ENCODE measurements at places on chromosomes 6 and 20. TPM values are rescaled to one million over a fixed set of nuclear protein-coding genes. Genes with fewer than 3 reads are reported as not detected.

DNA sequence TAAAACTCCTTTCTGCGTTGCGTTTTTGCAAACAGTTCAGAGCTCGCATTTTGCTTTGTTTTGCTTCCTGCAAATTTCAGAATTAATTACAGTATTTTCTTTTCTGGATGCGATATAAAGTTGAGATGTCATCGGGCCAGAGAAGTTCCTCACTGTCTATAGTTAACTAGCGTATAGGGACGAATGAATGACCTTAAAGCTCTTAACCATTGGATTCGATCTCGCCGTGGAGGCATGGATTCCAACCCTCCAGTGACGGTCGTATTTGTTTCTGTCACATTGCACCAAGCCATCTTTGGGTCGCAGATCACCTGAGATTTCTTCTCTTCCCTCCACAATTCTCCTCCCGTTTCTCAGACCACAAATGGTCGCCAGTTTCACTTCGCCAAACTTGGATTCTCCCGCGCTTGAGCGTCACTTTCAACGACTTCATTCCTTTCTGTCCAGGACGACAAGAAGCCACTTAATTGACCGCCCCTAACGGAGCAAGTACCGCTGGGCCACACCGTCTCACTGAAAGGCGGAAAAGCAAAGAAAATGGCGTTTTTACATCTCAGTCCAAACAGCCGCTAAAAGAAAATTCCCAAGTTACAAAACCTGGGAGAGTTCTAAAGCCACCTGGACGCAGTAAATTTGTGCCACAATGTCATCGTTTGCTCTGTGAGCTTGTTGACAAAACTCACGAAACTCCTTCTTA lies 85.3 kb upstream of the ZNF184 start:
- DNase-seq: no peak

DNA sequence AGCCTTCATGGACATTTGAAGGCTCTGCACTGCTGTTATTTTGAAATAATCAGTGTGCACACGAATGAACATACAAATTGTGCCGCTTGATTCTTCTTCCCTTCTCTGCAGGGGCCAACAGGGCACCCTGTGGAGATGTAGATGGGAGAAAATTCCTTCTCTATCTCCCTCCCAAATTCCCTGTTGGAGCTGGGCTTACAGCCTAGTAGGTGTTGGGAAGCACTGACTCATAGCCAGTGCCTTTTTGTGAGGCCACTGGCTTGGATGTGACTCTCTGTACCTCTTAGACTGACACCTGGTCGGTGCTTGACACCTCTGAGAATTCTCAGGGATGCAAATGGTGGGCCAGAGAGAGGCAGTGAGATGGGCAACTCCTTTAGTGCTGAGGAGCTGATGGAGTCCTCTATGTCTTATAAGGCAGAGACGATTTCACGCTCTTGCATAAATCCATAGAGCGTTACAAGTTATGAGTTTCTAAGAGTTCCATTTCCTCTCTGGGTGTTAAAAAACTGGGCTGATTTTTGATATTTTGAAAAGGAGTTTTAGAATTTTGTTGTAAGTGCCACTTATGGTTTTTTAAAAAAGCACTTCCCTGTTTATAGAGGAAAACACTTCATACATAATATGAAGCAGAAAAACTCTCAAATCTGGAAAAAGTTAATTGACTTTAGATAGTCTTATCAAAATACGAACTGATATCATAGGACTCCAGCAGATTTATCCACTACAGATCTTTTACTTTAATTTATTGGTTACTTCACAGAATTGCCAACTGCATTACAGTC lies 89.8 kb upstream of the MAP3K7 start:
- DNase-seq: no peak

- no peak for DNase-seq
Observed at GRCh38 chr6:39593646-39594045, 131.6 kb downstream of the KIF6 start.

GRCh38 chr6:87945966-87946365 lies 101.7 kb upstream of the SPACA1 start:
- no peak for DNase-seq

GRCh38 chr6:122400121-122400450 lies 634 bp downstream of the HSF2 start:
- DNase-seq: peak; percentile 46

- no peak for DNase-seq
Observed at GRCh38 chr6:61586934-61587537, 699.0 kb downstream of the KHDRBS2 start.

DNA sequence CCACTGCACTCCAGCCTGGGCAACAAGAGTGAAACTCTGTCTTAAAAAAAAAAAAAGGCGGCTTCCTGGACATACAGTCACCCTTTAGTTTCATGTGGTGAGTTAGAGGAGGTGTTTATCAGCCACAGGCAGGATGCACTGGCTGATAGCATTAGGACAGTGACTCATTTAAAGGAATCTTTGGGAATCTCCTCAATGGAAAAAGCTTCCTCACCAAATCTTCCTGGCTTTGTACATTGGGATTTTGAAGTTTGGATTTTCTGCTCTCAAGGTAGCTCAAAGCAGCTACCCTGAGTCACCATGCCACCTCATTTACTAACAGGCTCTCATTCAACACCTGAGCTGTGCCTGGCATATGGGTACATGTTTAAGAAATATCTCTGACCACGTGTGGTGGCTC lies 20.2 kb downstream of the PRPH2 start:
- DNase-seq: no peak

GRCh38 chr6:131510094-131510493 lies 62.9 kb upstream of the ARG1 start:
- no peak for DNase-seq

- DNase-seq: no peak
Observed at GRCh38 chr6:160101277-160102205, 20.1 kb upstream of the SLC22A1 start.

DNA sequence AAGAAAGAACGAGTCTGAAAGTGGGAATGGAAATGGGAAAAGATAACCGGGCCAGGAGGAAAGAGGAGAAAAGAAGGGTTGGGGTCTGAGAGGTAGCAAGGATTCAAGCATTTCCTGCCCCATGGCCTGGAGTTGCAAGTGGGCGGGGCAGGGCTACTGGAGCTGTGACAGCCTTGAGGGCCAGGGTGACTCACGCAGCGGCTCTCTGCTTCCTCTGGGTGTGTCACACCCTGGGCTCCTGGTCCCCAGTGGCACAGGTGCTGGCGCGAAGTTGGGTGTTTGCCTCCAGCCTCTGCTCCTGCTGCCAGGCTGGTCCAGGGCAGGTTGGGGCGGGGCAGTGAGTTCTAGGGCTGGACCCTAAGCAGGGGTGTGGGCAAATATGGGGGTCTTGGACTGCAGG lies 3.3 kb upstream of the ULBP3 start:
- peak; percentile 42 for DNase-seq

DNA sequence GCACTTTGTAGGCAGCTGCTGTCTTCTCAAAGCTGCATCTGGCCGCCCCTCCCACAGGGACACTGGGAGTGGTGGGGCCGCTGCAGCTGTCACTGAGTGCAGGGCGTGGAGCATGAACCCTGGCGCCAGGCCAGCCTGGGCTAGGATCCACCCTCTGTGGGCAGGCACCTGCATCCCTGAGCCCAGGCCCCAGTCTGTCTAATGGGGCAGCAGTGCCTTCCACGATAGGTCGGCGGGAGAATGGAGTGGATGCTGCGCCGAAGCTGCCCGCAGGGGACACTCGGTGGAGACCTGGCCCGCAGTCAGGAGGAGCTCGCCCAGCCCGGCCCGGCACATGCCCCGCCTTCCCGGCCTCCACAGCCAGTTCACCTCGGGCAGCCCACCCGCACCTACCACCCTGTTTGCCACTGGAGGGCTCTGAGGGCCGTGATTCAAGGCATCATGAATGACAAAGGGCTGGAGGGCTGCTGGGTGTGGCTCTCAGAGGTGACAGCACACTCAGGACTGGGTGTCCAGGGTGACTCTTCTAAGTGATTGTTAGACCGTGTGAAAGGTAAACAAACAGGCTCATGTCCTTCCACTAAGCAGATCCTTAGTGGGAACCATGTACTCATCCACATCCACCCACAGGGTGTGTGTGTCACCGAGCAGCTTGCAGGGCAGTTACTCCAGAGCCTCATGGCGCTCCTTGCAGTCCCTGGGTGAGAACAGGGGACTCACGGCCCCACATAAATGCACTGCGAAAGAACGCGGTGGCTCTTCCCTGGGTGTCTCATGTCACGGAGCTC lies 133.9 kb downstream of the AGPAT4 start:
- no peak for DNase-seq

GRCh38 chr6:47174502-47175023 lies 132.4 kb upstream of the ADGRF1 start:
- DNase-seq: no peak

- DNase-seq: peak; percentile 77
Observed at GRCh38 chr6:11263291-11263775, 30.9 kb upstream of the NEDD9 start.

GRCh38 chr20:38152621-38153221 lies 12.3 kb downstream of the TGM2 start:
- peak; percentile 93 for DNase-seq

GRCh38 chr20:59471653-59472421 lies 132.5 kb upstream of the PHACTR3 start:
- no peak for DNase-seq

- DNase-seq: no peak
Observed at GRCh38 chr6:108235127-108235526, 25.7 kb downstream of the SNX3 start.

DNA sequence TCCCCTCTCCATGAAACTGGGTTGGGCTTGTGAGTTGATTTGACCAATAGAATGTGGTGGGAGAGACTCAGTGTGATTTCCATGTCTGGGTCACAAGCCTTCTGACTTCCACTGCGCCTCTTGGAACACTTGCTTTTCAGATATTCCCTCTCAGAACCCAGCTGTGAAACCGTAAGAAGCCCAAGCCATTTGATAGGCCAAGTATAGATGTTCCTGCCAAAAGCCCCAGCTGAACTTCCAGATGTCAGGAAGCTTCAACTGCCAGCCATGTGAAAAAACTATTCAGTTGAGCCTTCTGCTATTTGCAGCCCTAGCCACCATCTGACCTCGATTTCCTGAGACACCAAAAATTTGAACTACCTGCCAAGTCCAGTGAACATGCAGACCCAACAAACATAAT lies 387.8 kb upstream of the GJE1 start:
- peak; percentile 8 for DNase-seq

DNA sequence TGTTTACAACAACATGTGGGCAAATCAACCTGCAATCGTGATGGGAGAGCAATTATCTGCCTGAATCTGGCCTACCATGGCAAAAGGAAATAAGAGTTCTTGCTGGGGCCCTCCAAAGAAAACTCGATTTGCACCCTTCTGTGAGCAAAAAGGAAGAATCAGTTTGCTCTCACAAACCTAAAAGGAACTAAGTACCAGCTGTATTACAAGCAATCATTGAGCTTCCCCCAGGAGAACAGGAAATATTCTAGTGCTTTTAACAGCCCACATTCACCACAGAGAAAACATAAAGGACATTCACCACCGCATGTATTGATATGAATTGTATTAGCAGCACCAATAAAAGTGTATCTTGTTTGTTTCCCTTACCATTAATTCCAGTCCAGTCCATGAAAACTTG lies 75.0 kb downstream of the MBOAT1 start:
- no peak for DNase-seq

DNA sequence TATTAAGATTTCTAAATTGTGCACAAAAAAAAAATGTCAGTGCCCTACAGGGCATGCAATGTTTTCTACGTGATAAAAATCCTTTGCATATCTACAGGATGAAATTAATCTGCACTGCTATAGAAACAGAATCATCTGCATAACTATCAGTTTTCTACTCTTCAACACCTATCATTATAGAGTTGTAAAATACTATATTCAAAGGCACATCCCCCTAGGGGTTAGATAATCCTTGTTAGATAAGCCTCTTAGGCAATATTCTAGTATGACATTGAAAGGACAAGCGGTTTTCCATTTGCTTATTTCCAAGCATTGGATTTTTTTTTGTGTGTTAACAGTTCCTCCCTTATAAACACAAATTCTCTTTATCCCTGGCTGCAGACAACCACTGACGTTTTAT lies 98.7 kb upstream of the LAMA2 start:
- DNase-seq: no peak

DNA sequence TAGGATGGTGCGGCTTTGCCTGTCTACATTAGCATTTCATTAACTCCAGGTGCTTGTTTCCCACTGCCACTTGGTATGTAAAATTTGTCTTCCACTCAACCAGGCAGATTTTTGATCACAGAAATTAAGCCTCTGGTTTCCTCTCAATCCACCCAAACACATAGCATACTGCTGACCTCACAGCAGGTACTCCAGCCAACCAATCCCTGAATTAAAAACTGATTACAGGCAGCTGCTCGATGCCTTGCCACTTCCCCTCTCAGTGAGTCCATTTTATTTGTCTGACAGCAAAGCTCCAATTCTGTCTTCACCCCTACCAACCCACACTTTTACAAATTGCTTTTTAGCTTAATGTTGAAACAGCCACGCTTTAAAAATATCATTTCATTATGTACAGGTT lies 95.2 kb downstream of the PLCB1 start:
- no peak for DNase-seq

Gene SDCBP2
- total RNA-seq: 2.4 TPM

Gene MYLK4
- 0.28 TPM for total RNA-seq

Gene RAD21L1
- total RNA-seq: not detected

Gene HELZ2
- total RNA-seq: 25.4 TPM

Gene KPNA5
- total RNA-seq: 12.5 TPM

Gene ULBP2
- 0.85 TPM for total RNA-seq

Gene RIPPLY2
- not detected for total RNA-seq

Gene SLC22A3
- 0.65 TPM for total RNA-seq

Gene TP53TG5
- 0.32 TPM for total RNA-seq

Gene ZSWIM3
- total RNA-seq: 1.9 TPM

Gene GPX5
- not detected for total RNA-seq

Gene COL10A1
- total RNA-seq: 1.4 TPM

Gene PRICKLE4
- total RNA-seq: 2.1 TPM

Measured in heart left ventricle (tissue), 16 donors.